ENCODE measurements at places on chromosomes 16 and 17. TPM values are rescaled to one million over a fixed set of nuclear protein-coding genes. Genes with fewer than 3 reads are reported as not detected.

DNA sequence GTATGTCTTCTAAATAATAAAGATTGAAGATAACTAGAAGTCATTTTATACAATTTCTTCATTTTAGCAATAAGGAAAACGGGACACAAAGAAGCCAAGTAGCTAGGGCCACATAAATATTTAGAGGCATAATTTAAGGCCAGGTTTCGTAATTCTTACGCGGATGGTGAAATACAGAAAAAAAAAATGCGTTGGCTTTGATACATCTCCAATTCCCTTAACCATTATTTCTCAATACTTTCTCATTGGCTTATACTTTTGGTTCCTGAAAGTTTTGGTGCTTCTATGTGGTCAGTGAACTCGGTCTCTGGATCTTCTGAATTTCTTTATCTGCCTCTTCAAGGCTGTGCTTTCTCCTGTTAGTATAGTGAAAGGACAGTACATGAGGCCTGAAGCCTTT lies 888.1 kb downstream of the KCNJ2 start:
- no peak for DNase-seq

DNA sequence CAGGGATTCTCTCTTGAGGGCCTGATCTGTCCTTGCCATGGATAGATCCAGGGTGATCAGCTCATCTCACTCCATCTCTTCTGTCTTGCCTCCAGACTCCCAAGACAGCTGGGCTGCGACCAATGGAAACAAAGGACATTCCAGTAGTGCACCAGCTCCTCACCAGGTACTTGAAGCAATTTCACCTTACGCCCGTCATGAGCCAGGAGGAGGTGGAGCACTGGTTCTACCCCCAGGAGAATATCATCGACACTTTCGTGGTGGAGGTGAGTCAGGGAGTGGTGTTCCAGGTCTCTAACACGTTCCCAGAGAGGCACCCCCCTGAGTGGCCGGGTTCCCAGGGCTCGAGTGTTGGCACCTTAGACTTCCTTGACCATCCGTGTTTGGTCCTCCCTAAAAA lies 29.5 kb downstream of the PLCD3 start:
- DNase-seq, result no peak

DNA sequence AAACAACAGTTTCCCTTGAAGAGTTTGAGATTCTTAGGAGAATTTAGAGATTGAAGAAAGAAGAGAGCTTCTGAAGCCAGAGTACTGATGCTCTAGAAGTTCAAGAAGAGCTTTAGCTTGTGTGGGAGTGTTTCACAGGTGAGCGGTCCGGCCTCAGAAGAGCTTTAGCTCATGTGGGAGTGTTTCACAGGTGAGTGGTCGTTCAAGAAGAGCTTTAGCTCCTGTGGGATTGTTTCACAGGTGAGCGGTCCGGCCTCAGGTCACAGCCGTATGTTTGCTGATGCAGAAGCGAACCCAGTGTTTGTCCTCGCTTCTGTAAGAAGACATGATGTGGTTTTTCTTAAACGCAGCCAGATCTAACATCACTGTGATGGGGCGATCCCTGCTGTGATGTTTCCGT lies 76.4 kb downstream of the SEC14L1 start:
- DNase-seq, result no peak

Gene CCL7
- not detected for polyA plus RNA-seq

DNA sequence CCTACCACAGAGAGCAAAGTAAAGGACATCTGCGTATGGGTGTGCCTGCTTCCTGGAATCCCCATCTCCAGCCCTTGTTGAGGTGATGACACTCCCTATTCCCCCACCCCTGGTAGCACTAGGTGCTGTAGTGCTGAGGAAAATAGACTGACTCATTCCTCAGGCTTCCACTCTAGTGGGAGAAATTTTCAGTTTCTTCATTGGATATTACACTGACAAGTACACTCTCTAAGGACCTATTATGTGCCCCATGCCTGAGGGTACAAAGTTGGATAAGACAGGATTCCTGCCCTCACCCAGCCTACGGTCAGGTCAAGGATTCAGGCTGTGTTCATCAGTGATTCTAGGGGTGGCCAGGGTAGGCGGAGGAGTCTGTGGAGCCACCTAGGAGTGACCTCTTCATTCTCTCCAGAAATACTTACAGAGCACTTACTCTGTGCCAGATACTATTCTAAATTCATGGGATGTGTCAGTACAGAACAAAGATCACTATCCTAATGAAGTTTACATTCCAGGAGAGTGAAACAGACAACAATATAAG lies 4.5 kb upstream of the ZC3H7A start:
- DNase-seq, result no peak
